ENCODE measurements at places on chromosomes 6 and 20.

DNA sequence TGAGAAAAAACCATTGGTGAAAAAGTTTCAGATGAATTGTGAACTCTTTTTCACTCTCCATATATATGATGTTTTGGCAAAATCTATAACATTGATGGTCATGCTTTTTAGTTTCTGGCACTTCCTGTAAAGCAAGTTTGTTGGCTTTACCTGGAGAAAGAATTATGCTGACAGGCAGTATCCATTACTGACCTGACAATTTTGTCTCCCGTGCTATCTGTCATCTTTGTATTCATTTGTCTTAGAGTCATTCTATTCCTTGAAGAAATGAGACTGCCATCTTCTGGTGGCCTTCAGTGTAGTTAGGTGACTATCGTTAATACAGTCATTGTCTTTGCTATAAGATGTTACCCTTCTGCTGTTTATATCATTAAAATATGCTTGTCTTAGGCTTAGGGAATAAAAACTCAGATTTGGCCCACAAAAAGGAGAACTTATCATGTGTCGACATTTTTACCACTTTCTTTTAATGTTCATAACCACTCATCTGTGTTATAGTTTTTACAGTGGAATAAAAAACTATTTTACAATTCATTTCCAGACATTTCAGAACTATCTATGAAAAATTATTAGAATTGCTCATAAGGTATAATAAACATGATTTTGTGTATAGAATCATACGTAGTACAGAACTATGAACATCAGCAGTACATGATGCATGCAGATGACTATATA is 707.0 kb downstream of the EPM2A start:
- no peak for DNase-seq

DNA sequence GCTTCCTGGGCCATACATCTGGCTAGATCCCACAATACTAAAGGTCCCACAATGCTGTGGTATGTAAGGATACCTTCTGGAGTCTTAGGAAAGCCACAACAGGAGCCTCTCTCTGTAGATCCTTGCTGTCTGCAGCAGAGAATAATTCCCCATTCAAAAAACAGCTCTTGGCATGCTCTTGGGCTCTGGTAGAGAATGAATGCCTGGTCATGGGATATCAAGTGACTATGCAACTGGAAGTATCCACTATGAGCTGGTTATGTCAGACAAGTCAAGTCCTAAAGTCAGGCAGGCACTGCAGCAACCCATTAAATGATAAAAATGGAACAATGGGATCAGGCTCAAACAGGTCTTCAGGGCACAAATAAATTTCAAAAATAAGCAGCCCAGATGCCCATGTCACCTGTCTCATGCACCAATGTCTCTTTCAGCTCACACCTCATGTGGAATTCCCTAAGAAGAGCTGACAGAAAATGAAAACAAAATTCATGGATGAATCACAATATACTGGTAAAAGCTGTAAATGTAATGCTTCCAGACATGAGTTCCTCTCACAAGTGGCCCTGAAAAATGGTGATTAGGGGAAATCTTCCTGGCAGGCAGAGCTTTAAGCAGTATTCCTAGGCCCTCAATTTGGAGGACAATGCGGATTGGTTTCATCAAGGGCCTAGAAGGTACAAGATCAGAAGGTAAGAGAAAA is 4.3 kb downstream of the AK9 start:
- DNase-seq = no peak

DNA sequence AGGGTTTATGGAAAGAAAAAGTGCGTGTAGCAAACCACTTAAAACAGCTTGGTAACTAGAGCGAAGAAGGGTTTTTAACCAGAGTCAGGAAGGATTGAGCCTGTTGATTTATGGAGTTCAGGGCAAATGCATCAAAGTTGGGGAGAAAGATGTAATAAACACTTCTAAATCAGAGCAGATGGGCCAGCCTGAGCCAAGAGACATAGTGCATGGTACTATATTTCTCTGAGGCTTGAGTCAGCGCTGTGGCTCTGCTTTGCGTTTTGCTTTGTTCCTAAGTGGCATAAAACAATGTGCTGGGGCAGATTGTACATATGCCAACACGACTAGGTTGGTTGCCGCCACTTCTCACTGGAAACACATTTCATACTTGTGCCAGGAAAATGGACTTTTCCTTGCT is 111.3 kb downstream of the BCKDHB start:
- no peak for DNase-seq

- DNase-seq = no peak
Observed at GRCh38 chr20:63517376-63518309, 2.9 kb upstream of the PPDPF start.

GRCh38 chr20:35151736-35152135 is 4.6 kb upstream of the EDEM2 start:
- no peak for DNase-seq

- DNase-seq = peak; percentile 98
Observed at GRCh38 chr20:62121776-62122653, at the start of gene LSM14B. Gene LSM14B, plus strand, starts transcription at chr20:62122475. Its CDS starts 192 bp downstream, at chr20:62122667.

- DNase-seq = no peak
Observed at GRCh38 chr6:53627391-53628218, 38.0 kb downstream of the KLHL31 start.

DNA sequence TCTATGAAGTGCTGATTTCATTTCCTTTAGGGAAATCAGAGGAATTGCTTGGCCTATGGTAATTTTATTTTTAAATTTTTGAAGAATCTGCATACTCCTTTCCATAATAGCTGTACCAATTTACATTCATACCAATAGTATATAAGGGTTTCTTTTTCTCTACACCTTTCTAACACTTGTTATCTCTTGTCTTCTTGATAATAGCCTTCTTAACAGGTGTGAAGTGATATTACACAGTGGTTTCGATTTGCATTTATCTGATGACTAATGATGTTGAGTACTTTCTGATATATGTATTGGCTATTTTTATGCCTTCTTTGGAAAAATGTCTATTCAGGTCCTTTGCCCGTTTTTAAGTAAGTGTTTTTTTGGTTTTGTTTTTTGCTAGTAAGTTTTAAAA is 40.8 kb downstream of the SMAP1 start:
- DNase-seq = no peak

GRCh38 chr20:32609111-32609773 is 24.1 kb upstream of the NOL4L start:
- no peak for DNase-seq

GRCh38 chr20:48886194-48886593 is 35.3 kb upstream of the ARFGEF2 start:
- no peak for DNase-seq

DNA sequence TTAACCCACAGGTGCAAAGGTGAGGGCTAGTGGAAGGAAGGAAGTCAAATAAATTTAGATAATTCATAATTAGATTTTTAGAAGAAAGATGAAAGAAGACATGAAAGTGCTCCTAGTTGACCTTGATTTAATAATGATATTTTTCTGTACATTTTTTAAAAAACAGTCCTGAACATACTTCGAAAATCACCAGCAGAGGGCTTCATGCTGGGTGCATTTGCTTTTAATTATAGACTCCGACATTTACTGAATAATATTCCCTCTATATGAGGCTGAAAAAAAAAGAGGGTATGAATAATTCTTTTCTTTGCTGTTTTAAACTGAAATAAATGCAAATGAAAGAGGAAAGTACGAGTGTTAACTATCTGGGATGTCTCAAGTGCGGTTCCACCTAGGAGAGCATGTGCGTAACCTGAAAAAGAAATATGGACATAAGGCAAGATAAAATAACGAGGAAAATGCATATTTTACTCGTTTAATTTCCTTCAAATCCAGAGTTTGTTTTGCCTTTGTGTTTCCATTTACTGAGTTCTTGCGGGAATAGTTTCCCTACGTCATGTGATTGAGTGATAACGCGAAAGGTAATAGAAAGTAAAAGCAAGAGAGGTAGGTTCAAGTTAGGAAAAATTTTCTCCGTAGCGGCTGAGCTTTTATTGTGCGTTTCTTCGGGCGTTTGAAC is 3.1 kb upstream of the TFAP2B start:
- DNase-seq = no peak

- no peak for DNase-seq
Observed at GRCh38 chr6:85114581-85114935, 335.3 kb upstream of the NT5E start.

GRCh38 chr20:62822788-62823651 is 6.2 kb downstream of the COL9A3 start:
- DNase-seq = no peak

DNA sequence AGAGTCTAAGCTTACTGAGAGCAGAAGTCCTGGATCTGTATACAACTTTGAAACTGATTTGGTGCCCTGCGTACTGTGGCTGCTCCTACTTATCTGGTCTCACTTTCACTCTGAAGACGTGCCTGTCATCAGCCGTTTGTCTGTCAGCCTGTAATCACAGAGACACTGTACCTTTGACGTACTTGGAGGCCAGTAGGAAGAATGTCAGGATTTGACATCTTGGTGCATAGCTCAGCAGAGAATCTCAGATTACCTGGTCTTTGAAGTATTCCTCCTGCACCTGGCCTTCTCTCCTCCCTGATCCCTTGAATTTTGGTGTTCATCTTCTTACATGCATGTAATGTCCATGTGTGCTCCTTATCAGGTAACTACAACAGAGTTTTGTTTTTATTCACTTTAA is 37.7 kb downstream of the DSE start:
- DNase-seq = no peak

DNA sequence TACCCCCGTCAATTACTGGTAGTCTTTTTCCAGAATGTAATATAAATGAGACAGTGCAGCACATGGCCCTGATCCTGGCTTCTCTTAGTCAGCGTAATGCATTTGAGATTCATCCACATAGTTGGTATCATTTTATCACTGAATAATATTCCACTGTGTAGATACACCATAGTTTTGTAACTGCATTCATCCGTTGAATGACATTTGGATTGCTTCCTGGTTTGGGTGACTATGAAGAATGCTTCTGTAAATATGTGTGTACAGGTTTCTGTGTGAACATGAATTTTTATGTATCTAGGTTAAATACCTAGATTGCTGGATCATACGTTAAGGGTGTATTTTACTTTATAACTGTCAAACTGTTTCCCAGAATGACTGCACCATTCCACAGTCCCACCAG is 62.6 kb upstream of the STMND1 start:
- DNase-seq = no peak

DNA sequence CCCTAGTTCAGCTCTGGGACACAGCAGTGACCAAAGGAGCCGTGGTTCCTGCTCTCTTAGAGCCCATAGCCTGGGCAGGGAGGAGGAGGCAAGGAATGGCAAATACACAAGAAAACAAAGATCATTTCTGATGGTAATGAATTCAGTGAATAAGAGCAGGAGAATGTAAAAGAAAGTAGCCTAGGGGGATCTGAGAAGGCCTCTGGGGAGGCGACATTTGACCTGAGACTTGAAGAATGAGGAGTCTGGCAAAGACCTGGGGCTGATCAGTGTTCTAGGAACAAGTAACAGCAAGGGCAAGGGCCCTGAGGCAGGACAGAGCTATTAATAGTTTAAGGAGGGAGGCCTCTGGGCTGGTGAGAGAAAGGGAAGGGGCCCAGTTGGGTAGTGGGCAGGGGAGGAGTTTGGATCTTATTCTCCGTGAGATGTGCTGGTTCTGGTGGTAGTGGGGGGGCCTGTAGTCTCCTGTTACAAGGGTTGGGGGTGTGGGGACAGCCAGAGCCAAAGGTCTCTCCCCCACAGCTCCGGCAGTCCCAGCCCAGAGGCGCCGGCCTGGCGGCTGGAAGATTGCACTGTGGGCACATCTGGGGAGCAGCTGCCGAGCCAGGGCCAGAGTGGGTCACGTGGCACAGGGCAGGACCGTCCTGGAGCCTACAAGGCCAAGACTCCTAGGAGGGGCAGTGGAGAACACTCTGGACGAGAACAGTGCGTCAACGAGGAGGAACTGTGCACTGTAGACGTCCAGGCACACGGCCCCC is 9.3 kb upstream of the ID1 start:
- DNase-seq = no peak

DNA sequence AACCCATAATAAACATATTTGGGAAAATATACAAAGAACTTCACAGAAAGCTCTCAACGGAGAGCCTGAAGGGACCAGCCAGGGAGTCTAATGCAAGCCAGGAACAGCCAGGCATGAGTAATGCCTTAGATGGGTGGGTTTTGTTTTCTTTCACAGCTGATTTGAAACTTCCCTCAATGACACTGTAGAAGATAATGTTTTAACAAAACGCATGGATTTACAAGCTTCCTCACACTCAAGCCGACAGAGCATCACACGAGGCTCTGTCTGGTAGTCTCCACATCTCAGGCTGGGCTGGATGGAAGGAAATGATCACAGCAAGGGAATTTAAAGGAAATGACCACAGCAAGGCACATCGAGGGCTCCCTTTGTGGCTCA is 113.9 kb downstream of the GMPR start:
- no peak for DNase-seq
